Stimulated activated CD8-positive, alpha-beta memory T cell treated with anti-CD3 and anti-CD28 coated beads, Interleukin-7, amount 100 ng/mL, for 1 hour (primary cell): ENCODE measurements at places on chromosomes 5 and 9.

DNA sequence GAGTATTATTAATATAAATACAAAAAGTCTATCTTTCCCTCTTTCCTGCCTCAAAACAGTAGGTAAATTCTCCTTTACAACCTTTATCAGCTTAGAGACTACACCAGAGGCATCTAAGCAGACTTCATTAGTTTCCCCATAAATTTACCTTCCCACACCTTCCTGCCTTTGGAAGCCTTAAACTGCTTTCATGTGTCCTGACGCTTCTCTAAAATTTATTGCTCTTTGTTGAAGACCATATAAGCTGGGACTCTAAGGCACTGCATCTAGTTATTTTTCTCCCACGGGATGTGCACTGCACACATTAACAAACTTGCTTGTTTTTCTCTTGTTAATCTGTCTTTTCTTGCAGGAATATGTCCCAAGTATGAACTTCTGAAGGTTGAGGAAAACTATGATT is 51.8 kb downstream of the DEPDC1B start:
- no peak for DNase-seq

- DNase-seq, result no peak
These were observed 310.7 kb downstream of the HCN1 start for GRCh38 chr5:45385321-45386058.

DNA sequence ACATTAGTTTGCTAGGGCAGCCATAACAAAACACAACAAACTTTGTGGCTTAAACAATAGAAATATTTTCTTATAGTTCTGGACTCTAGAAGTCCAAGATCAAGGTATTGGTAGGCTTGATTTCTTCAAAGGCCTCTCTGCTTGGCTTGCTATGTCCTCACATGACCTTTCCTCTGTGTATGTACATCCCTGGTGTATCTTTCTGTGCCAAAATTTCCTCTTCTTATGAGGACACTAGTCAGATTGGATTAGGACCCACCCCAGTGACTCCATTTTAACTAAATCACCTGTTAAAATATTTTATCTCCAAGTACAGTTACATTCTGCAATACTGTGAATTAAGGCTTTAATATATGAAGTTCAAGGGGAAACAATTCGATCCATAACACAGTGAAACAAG is 168.9 kb upstream of the CCNH start:
- DNase-seq, result no peak

GRCh38 chr9:121494192-121494591 is 5.5 kb downstream of the GGTA1 start:
- DNase-seq, result no peak

DNA sequence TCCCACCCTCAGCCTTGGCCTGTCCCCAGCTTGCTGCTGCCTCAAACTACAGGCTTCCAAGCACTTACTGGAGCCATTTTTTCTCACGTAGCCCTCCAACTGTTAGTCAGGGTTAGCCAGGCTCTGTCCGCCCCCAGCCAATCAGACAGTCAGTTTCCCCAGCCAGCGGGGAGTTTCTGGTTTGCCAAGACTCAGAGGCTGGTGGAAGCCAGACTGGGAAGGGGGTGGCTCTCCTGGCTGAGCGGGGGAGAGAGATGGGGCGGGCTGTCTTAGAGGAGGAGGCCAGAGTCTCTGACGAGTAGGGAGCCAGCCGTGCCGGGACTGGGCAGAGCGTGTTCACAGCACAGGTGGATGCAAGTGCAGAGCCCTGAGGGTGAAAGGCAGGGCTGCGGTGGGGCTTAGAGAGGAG is 15.3 kb downstream of the PROP1 start:
- DNase-seq, result no peak

DNA sequence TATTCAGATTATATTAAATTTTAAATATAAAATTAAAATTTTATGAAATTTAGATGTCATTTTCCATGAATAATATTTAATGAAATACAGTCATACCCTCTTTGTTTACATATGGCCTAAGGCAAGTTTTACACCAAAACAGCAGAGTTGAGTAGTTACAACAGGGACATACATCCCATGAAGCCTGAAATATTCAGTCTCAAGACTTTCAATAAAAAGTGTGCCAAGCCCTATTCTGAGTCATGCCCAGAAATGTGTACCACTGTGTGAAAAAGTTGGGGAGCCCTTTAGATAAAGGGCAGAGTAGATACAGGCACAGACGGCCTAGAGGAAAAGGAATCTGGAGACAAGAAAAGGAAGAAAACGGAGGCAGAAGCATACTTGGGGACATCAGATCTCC is 261.3 kb downstream of the SGCD start:
- no peak for DNase-seq

DNA sequence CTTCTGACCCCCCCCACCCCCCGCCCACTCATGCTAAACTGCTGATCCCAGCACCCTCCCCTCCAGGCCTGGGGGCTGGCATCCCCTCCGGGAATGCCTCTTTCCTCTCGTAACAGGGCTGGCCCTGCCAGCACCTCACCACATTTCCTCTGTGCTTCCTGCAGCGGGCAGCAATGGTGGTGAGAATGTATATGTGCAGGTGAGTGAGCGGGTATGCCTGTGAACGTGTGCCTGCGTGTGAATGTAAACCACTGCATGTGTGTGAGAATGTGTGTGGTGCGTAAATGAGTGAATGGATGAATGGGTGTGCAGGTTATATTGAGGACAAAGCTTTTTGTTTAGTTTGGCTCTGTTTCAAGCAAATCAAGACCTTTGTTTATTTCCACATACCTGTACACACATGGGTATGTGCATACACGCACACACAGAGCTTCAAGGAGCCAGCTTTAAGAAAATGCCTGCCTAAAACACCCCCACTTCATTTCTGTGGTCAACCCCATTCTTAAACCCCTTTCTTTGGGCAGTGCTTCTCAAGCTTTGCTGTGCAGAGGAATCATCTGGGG is 95.7 kb upstream of the SHB start:
- no peak for DNase-seq

DNA sequence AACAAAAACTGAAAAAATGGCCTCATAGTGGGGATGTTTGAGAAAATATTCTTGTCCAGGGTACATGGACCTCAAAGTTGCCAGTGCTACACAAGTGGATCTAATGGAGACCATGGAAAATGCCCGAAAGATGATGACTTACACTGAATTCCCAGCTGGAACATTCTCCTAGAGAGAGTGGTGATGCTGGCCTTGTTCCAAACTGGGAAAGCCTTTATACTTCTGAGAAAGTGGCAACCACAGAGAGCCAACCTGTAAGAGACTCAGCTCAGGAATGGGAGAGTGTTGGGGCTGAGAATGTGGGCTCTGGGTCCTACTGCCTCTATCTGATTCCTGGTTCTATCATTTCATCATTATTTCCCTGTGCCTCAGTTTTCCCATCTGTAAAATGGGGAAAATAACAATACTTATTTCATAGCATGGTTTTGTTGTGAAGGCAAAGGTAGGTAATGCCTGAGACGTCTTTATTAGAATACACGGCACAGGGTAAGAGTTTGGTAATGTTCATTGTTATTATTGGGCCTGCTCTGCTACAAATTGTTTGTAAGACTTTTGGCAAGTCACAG is 229.0 kb upstream of the PANK3 start:
- no peak for DNase-seq

DNA sequence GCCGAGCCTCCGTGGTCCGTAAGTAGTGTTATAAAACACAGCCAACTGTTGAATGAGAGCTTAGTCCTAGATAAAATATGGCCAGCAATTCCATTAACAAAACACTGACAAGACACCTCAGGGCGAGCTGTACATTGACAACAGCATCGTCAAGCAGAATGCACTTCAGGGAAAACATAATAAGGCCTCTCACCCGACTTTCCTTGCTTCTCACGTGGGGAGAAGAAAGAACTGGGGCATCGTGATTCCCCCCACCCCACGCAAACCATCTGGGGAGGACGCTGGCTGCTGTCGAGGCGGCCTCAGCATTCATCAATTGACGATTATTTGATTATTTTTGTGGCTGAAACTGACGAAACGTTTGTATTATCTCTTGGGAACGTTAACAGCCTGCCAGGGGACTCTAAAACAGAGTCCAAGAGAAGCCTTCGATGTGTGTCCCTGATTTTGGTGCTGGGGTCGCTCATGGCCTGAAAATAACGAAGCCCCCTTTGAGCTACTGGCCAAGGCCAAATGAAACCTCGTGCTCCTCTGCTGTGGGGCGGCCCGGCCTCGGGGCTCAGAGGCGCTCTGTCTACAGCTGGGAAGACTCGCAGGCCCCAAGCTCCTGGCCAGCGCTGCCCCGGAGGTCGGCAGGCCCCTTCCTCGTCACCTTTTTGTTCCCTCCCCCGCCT is 464 bp downstream of the GDF9 start:
- DNase-seq, result no peak

GRCh38 chr9:70987986-70988385 is 133.4 kb downstream of the TRPM3 start:
- no peak for DNase-seq
